RWPE2 (cell line): ENCODE measurements at places on chromosomes 2 and 18.

DNA sequence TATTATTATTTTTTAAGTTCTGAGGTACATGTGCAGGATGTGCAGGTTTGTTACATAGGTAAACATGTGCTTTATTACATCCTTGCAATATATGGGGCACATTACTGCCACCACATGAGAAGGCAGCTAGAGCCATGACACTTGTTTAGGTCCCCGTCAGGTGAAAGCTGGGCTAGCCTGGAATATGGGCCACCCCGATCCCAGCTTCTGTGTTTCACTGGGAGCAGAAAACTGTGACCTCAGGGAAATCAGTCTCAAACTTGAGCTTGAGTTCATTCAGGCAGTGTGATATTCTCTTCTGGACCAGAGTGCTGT, 176.9 kb downstream of the PIK3C3 start:
- no peak for DNase-seq
- H3K4me3 ChIP-seq = no peak overlapping the region
- H3K27ac ChIP-seq = no peak overlapping the region
- H3K27me3 ChIP-seq = no peaks in the 10 kb centered on the region

- H3K27me3 ChIP-seq = no peaks in the 10 kb centered on the region
- H3K27ac ChIP-seq = no peak overlapping the region
- H3K4me3 ChIP-seq = no peak overlapping the region
- H3K4me1 ChIP-seq = no peaks in the 10 kb centered on the region
These were observed 51.9 kb downstream of the DCDC2C start for GRCh38 chr2:3755277-3755676.

GRCh38 chr2:166637051-166637450, 143.0 kb upstream of the SCN7A start:
- H3K36me3 ChIP-seq = no peaks in the 10 kb centered on the region
- DNase-seq = no peak
- no peak overlapping the region for H3K4me3 ChIP-seq
- H3K27me3 ChIP-seq = no peaks in the 10 kb centered on the region

- no peaks in the 10 kb centered on the region for H3K36me3 ChIP-seq
- H3K27ac ChIP-seq = no peak overlapping the region
- DNase-seq = no peak
- no peaks in the 10 kb centered on the region for H3K27me3 ChIP-seq
These were observed 17.6 kb downstream of the EMX1 start for GRCh38 chr2:72934683-72935610.

- no peak overlapping the region for H3K27ac ChIP-seq
- no peaks in the 10 kb centered on the region for H3K4me1 ChIP-seq
- no peaks in the 10 kb centered on the region for H3K36me3 ChIP-seq
- no peak overlapping the region for H3K4me3 ChIP-seq
These were observed 63.0 kb upstream of the GLI2 start for GRCh38 chr2:120672526-120673204.

DNA sequence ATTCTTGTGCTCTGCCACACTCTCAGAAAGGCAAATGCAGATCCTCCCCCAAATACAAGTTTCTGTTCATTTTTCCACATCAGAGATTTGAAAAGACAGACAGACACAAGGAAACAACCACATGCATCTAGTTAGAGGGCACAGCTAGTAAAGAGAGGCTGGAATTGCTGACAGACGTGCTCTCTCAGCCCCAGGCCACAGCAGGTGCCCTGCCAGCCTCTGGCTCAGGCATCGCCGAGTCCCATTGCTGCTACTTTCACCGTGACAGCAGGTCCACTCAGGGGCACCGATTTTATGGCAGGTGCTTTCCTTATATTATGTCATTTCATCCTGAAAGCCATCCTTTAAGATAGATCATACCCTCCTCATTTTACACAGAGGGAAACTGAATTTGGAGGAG, 507.5 kb downstream of the EIPR1 start:
- H3K4me3 ChIP-seq = no peak overlapping the region
- H3K27ac ChIP-seq = no peak overlapping the region
- H3K36me3 ChIP-seq = no peaks in the 10 kb centered on the region

GRCh38 chr18:67517444-67517765, 885 bp upstream of the DSEL start:
- no peak for DNase-seq
- H3K27ac ChIP-seq = peak overlapping the region; percentile 59
- peaks cover 8% of the 10 kb centered on the region for H3K4me1 ChIP-seq
- H3K27me3 ChIP-seq = no peaks in the 10 kb centered on the region
- peaks cover 8% of the 10 kb centered on the region; the same call in 1 of the 2 replicates for H3K36me3 ChIP-seq
- H3K4me3 ChIP-seq = peak overlapping the region; percentile 84

- H3K4me3 ChIP-seq = no peak overlapping the region
- H3K27me3 ChIP-seq = no peaks in the 10 kb centered on the region
- no peaks in the 10 kb centered on the region for H3K36me3 ChIP-seq
- DNase-seq = no peak
- H3K4me1 ChIP-seq = no peaks in the 10 kb centered on the region
These were observed 37.5 kb upstream of the LAMA1 start for GRCh38 chr18:7155092-7155491.

- H3K36me3 ChIP-seq = no peaks in the 10 kb centered on the region
- no peak for DNase-seq
- no peaks in the 10 kb centered on the region for H3K4me1 ChIP-seq
- no peak overlapping the region for H3K27ac ChIP-seq
These were observed 60.9 kb downstream of the ICOS start for GRCh38 chr2:203997481-203997880.

DNA sequence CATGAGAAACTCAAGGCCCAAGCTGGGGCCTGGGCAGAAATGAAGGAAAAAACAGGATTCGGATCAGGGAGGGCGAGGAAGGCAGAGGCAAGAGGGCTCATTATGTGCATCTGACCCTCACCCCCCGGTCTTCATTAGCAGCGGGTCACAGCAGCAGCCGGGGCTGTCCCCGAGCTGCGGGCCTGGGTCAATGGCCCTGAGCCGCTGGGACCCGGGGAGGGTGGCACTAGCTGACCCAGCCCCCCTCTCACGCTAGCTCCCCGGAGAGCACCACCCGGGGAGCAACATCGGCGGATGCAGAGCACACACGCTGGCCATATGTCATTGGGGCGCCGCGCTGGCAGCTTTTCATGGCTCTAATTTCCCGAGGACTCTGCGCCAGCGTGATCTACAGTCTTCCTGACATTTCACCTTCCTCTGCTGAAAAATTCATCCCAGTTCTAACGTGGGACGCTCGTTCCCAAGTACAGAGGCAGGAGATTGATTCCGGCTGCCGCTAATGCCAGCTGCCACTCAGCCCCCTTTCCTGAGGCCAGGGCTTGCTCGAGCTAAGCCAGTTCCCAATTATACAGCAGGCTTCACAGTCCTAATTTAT, 63.7 kb downstream of the EIPR1 start:
- H3K4me1 ChIP-seq = no peaks in the 10 kb centered on the region
- no peak overlapping the region for H3K4me3 ChIP-seq
- no peaks in the 10 kb centered on the region for H3K36me3 ChIP-seq
- no peak overlapping the region for H3K27ac ChIP-seq
- no peaks in the 10 kb centered on the region for H3K27me3 ChIP-seq

DNA sequence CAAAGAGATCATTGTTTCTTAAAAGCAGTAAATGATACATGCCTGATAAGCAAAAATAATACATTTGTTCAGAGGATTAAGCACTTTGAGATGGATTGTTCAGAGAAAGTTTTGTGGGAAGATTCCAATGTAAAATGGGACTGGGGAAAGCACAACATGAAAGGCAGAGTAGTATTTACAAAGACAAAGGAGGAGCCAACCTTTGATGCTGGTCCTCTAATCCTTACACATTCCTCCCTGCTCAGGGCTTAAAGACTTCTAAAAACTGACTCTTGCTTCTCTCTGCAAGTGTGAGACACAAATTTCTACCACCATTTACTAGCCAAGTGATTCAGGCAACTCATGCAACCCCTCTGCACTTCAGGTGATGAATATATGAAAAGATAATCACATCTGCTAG, 47.2 kb upstream of the REG3G start:
- H3K4me1 ChIP-seq = no peaks in the 10 kb centered on the region
- H3K27ac ChIP-seq = no peak overlapping the region
- no peaks in the 10 kb centered on the region for H3K36me3 ChIP-seq
- H3K27me3 ChIP-seq = no peaks in the 10 kb centered on the region
- no peak overlapping the region for H3K4me3 ChIP-seq

DNA sequence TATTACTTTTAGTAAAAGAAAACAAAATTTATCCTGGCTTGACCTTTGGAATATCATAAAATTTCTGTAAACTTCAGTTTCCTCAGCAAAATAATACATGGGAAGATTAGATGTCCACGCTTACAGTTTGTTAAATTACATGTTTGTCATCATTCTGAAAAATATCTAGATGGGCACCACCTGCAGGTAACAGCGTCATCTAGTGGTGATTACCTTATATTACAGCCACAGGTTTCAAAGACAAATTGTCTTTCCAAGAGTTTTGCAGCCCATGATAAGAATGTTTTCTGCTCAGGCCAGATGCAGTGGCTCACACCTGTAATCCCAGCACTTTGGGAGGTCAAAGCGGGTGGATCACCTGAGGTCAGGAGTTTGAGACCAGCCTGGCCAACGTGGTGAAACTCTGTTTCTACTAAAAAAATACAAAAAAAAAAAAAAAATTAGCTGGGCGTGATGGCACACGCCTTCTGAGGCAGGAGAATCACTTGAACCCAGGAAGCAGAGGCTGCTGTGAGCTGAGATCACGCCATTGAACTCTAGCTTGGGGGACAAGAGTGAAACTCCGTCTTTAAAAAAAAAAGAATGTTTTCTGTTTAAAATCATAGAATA, 96.3 kb upstream of the RASGRP3 start:
- peaks cover 1% of the 10 kb centered on the region for H3K4me1 ChIP-seq
- no peaks in the 10 kb centered on the region for H3K27me3 ChIP-seq
- H3K27ac ChIP-seq = no peak overlapping the region
- no peaks in the 10 kb centered on the region for H3K36me3 ChIP-seq
- no peak overlapping the region for H3K4me3 ChIP-seq

DNA sequence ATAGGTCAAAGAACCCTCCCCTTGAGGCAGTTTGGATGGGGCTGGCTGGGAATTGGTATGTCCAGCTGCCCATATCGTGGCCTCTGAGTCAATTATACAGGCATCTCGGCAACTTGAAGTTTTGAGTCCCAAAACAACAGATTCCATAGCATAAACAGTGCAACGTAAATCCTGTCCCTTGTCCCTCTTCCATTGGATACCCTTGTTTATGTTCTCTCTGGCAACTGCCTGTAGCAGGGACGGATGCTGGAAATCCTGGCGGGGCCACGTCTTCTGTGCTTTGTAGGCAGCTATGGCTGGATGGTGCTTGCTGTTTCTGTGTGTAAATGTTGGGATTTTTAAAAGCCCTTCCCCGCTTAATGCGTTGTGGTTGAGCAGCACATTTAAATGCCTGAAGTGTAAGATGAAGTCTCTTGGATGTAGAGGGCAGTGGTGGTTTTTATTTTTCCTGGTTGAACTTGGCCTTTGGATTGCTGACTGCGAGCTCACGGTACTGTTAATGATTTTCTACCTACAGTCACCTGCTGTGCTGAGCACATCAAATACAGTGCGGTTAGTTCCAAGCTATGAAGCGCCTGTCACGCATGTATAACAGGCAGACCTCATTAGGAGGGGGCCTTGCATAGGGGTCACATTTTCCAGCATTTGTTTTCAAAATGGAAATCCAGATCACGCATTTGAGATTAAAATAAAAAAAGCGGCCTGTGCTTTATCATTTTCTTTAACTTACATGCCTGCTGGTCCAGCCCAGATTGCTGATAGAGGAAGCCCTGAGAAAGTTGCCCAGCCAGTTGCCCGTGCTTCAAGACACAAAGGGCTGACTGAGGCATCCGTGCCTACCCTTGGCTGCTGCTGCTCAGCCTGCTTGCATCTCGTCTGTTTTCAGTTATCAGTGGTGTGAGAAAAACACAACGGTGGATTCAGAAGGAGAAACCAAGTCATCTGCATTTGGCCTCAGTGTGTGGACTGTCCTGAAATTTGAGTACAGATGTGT, 84.7 kb downstream of the NEDD4L start:
- no peaks in the 10 kb centered on the region for H3K36me3 ChIP-seq
- no peaks in the 10 kb centered on the region for H3K27me3 ChIP-seq
- H3K27ac ChIP-seq = no peak overlapping the region
- no peaks in the 10 kb centered on the region for H3K4me1 ChIP-seq

DNA sequence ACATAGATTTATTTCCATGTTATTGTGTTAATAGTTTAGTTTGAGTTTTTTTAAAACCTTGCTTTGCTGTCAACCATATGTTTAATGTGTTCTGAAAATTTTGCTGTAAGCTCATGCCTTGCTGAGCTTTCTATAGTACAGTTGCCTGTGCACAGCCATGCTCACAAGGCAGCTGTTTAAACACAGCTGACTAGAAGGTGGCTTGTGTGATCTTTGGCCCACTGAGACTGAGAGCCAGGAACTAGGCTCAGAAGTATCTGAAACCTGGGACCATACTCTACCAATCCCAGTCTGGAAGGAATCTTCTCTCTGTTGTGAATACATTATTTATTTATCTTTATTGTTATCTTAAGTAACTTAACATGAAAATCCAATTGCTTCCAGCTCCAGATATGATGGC, 350.5 kb downstream of the KIAA1328 start:
- H3K27ac ChIP-seq = no peak overlapping the region
- DNase-seq = no peak
- peaks cover 21% of the 10 kb centered on the region for H3K4me1 ChIP-seq
- no peaks in the 10 kb centered on the region; the same call in 1 of the 2 replicates for H3K36me3 ChIP-seq
- H3K4me3 ChIP-seq = no peak overlapping the region
- no peaks in the 10 kb centered on the region for H3K27me3 ChIP-seq

DNA sequence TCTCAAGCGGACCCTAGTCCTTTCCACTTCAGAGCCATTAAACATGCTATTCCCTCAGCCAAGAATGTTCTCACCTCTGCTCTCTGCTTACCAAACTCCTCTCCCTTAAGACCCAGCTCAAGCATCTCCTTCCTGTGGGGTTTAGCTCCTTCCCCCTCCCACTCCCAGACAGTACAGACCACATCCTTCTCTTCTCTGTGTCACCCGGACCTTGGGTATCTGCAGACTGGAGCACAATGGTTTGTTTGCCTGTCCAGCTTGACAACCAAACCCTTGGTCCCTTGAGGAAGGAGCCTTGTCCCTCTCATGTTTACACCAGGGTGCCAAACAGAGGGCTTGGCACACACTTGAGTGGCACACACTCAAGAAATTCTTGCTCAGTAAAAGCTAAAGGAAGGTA, 4.1 kb upstream of the CD8A start:
- H3K4me3 ChIP-seq = no peak overlapping the region
- no peaks in the 10 kb centered on the region for H3K4me1 ChIP-seq
- no peak overlapping the region for H3K27ac ChIP-seq
- H3K27me3 ChIP-seq = peaks cover 24% of the 10 kb centered on the region

- peaks cover 7% of the 10 kb centered on the region for H3K4me1 ChIP-seq
- H3K4me3 ChIP-seq = no peak overlapping the region
- DNase-seq = no peak
- no peaks in the 10 kb centered on the region for H3K27me3 ChIP-seq
These were observed 164.6 kb upstream of the SP5 start for GRCh38 chr2:170550501-170550900.

GRCh38 chr18:5380586-5380985, 85.1 kb upstream of the ZBTB14 start:
- DNase-seq = no peak
- no peaks in the 10 kb centered on the region for H3K4me1 ChIP-seq
- H3K4me3 ChIP-seq = no peak overlapping the region
- no peaks in the 10 kb centered on the region for H3K27me3 ChIP-seq
- H3K27ac ChIP-seq = no peak overlapping the region
- no peaks in the 10 kb centered on the region for H3K36me3 ChIP-seq
